ENCODE measurements at places on chromosomes 3 and 15. TPM values are rescaled to one million over a fixed set of nuclear protein-coding genes. Genes with fewer than 3 reads are reported as not detected.

DNA sequence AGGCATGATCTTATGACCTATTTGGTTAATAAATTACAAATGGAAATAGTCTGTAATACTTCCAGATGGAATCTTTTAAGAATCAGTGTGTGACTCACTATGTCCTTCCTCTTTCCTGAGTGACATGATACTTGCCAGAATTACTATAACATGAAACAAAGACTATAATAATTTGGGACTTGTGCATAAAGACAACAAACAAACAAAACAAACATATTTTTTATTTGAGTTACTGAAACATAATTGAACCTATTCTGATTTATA, 1268.1 kb downstream of the OTOL1 start:
- no peak for DNase-seq

DNA sequence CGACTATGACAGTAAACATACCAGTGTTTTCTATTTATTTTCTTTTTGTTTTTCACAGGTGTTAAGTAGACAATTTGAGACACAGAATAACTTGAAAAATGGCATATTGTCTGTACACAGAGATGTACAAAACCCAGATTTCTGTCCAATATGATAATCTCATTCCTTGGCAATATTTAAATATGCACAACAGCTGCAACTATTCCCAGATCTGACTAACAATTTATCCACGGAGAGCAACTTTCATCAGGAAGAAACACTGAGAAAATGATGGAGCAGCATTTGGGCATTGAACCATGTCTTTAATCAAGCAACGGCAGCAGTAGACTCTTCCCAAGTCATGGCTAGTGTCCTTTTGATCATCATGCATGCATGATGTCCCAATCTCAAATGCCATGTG, 452.6 kb downstream of the ZPLD1 start:
- DNase-seq = no peak

DNA sequence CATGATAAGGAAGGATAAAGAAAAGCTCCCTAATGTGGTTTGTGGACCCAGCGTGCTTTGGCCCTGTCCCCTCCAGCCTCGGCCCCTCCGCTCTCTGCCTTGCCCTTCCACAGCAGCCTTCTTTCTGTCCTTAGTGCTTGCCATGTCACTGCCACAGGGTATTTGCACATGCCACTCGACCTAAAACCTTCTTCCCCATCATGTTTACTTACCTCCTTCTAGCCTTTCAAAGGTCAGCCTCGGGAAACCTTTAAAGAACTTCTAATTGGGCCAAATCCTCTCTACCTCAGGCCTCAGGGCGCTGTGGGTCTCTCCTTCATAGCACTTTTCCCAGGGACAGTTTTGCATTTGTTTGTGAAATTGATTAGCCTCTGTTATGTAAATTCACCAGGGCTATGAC, 73.0 kb downstream of the SCN11A start:
- no peak for DNase-seq

Gene PLAAT1
- total RNA-seq = not detected

Gene DPPA2
- not detected for total RNA-seq

Gene TM4SF4
- total RNA-seq = not detected

Gene COL6A5
- not detected for total RNA-seq
